NCI-H187 (cell line): ENCODE measurements at places on chromosomes 6 and 20.

- no peak for DNase-seq
These were observed 166.0 kb upstream of the PLN start for GRCh38 chr6:118382126-118382525.

DNA sequence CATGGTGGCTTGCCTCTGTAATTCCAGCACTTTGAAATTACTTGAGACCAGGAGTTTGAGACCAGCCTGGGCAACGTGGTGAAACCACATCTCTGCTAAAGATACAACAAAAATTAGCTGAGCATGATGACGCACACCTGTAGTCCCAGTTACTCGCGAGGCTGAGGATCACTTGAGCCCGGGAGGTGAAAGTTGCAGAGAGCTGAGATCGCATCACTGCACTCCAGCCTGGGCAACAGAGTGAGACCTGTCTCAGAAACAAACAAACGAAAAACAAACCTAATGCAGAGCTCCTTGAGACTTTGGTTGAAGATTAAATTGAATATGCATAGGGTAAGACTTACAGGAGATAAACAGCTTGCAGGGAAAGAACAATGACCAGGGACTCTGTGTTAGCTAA lies 80.8 kb downstream of the SCAF8 start:
- DNase-seq = no peak

DNA sequence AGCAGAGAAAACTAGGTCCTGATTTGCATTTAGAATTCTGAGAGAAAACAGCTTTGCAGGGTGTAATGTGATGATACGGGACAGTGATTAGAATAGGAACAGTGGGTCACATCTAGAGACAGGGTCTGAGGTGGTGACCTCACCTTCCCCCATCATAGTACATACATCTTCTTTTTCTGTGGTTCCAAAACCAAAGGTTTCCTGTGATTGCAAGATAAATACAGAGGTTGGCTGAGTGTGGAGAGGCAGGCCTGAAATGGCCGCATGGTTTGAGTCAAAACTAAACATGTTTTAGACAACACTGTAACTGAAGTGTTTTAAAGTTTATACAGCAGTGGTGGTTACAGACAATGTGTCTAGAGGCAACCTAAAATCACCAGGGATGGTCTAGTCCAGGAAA lies 10.4 kb upstream of the NT5DC1 start:
- no peak for DNase-seq

DNA sequence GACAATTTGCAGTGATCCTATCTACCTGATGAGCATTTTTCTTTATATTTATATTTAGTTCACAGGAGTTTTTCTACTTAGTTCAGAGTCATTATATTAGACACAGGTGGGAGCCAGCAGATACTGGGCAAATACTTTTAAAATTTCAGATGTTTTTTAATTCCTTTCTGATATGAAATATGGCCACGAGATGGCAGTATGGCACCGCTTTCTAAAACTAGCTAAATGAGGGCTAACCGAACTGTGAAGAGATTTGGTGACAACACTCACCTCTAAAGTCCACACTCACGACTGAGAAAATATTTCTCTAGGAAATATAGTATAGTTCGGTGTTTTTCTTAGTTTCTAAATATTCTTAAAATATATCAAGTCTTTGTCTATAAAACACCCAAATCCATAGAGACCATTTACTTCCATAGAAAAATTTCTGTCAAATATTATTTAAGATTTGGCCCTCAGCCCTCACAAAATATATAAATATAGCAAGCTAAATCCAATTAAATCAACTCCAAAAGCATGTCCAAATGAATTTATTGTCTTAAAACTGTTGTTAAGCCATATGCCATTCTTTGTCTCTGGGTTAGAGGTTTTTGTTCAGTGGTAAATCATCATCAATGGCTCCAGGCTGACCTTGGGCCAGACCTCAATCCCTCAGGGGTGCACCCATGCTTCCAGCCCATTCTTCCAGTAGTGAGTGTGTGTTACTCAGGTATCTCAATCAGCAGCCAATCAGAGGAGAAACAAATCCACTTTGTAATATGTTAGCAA lies 63.6 kb downstream of the HUS1B start:
- DNase-seq = peak; percentile 24

GRCh38 chr6:125983246-125983945 lies 2.9 kb upstream of the TRMT11 start:
- DNase-seq = no peak

DNA sequence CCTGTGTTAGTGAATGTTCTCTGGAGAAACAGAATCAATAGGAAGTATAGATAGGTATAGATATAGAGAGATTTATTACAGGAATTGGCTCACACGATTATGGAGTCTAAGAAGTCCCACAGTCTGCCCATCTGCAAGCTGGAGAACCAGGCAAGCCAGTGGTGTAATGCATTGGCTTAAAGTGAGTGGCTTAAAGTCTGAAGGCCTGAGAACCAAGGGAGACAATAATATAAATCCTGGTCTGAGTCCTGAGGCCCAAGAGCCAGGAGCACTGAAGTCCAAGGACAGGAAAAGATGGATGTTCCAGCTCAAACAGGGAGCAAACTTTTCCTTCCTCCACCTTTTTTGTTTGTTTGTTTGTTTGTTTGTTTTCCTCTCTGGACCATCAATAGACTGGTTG lies 131.2 kb upstream of the LRFN2 start:
- DNase-seq = no peak

GRCh38 chr6:68046756-68047155 lies 588.3 kb upstream of the ADGRB3 start:
- DNase-seq = no peak

- DNase-seq = no peak
These were observed 158.2 kb upstream of the ZFP64 start for GRCh38 chr20:52349806-52350205.

- no peak for DNase-seq
These were observed 514.5 kb downstream of the PREX1 start for GRCh38 chr20:48313324-48313723.

GRCh38 chr20:63951398-63952209 lies 4.6 kb downstream of the UCKL1 start:
- DNase-seq = no peak

- DNase-seq = no peak
These were observed 3.7 kb downstream of the KCNK17 start for GRCh38 chr6:39310542-39310941.

GRCh38 chr6:99498421-99498820 lies 16.8 kb downstream of the USP45 start:
- no peak for DNase-seq

DNA sequence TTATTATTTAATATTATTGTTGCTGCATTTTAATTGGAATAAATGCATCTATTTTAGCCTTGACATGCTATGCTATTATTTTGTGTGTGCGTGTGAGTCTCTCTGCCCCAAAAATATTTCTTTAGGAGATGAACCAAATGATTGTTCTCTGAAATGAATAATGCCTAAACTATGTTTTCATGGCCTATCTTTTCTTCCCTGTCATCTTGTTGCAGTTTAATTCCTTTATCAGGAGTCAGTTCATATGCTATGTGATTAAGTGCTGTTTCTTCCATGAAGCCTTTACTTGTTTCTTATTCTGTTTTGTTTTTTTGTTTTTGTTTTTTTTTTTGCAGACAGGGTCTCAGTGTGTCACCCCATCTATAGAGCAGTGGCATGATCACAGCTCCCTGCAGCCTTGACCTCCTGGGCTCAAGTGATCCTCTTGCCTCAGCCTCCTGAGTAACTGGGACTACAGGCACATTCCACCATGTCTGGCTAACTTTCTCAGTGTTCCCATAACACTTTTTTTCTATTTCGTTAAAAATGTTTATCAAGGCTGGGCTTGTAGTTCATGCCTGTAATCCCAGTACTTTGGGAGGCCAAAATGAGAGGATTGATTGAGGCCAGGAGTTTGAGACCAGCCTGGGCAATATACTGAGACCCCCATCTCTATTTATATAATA lies 25.7 kb downstream of the TPX2 start:
- DNase-seq = no peak

DNA sequence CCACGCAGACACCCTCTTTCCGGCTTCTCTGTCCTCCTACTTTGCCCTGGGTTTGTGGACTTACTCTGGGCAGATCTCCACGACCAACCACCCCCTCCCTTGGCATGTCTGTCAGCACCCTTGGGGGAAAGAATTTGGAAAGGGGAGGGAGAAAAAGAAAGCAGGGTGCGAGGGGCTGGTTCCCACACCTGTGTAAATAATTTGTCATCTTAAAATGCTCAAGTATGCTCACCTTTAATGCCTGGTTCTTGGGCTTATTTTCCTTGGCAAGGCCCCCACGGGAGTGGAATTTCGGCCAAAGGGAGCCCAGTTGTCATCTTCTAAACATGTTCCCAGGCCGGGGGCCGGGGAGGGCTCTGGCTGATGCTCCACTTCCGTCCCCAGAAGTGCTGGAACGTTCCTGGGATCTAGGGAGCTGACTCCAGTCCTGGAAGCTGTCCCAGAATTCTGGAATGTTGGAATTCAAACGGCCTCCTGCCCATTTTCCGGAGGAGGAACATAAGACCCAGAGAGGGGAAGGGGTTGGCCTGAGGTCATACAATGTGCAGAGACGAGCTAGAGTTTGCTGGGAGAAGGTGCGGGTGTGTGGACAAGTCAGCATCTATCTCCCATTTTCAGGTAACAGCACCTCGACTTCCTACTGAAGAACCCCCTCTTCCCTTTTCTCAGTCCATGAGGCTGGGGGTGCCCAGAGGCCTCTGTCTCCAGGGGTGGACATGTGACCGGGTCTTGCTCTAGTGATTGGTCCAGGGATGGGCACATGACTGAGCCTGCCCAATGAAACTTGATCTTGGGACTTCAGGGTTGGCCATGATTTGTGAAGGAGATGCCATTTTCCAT lies 122.3 kb downstream of the CEBPB start:
- DNase-seq = no peak

DNA sequence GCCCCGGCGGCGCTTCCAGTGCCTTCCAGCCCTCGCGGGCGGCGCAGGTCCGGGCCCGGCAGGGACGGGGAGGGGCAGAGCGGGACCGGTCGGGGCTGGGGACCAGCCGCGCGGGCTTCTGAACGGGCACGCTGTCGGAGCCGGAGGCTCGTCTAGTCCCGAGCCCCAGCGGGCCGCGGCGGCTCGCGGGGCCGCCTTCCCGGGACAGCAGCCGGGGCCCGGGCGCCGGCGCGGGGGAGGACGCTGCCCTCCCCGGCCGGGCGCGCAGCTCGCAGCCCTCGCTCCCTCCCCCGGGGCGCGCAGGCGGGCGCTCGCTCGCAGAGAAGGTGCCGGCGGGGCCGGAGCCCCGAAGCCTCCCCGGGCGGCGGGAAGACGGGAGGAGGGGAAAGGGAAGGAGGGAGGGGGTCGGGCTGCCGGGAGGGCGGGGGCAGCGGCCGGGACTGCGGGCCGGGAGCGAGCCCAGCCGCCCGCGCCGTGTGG lies 696 bp upstream of the SIRPA start:
- DNase-seq = no peak

- DNase-seq = no peak
These were observed 38.5 kb upstream of the PXDC1 start for GRCh38 chr6:3789896-3790558.

- no peak for DNase-seq
These were observed 97.4 kb downstream of the BANF2 start for GRCh38 chr20:17797161-17797560.

DNA sequence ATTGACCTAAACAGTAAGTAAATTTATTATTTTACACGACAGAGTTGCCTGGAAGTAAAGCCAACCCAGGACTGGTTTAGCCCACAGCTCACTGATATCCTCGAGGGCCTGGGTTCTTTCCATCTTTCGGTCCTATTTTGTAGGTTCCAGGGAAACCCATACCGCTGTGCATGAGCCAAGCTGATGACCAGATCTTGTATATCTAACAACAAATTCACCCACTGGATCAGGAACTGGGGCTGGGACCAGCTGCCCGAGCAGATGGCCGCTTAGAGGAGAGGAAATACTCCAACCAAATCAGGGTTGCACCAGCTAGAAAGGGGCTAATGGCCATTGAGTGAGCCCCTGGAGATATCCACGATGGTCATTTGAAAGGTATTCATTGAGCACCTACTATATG lies 139.2 kb downstream of the BACH2 start:
- DNase-seq = no peak

DNA sequence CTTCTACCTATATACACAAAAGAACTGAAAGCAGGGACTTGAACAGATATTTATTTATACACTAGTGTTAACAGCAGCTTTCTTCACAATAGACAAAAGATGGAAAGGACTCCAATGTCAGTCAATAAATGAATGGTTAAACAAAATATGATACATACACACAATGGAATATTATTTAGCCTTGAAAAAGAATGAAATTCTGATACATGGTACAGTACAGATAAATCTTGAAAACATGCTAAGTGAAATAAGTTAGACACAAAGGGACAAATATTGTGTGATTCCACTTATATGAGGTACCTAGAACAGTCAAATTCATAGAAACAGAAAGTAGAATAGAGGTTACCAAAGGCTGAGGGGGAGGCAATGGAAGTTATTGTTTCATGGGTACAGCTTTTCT lies 79.8 kb upstream of the ADTRP start:
- DNase-seq = no peak

DNA sequence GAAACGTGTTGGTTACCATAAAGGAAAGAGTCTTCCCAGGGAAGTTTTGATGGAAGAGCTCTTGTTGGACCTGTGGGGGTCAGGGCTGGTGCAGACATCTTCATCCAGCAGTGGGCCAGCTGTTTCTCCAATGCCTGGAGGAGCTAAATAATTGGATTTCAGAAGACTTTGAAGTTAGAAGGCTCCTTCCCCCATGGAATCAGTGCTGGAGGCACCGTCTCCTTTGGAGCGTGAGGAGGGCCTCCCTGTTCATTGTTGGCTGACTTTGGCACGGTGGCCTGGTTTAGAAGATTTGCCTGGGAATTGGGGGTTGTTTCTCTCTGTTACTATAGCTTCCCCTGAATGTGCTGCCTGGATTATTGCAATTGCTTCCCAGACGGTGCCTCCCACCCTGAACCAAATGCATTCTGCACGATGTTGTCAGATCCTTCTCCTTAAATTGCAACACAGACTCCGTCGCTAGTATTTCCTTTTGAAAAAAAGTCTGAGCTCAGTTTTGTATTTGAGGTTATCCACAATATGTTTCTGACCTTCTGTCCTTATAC lies 27.7 kb upstream of the KCNG1 start:
- DNase-seq = no peak

DNA sequence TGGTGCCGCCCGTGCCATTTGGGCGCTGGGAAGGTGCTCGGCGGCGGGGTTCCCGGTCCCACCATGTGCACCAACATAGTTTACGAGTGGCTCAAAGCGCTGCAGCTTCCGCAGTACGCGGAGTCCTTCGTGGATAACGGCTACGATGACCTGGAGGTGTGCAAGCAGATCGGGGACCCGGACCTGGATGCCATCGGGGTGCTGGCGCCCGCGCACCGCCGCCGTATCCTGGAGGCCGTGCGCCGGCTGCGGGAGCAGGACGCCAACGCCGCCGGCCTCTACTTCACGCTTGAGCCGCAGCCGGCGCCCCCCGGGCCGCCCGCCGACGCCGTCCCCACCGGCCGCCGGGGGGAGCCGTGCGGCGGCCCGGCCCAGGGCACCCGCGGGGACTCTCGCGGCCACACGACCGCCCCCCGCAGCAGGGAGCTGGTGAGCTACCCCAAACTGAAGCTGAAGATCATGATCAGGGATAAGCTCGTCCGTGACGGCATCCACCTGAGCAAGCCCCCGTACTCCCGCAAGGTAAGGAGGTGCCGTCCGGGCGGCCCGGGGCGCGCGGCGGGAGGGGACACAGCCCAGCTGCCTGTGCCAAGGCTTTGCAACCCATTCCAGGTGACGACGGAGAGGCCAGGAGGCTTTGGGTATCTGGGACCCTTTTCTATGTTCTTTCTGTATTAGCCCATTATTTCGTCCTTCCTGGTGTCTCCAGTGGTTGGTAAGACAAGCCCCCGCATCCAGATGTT lies 547 bp downstream of the SAMD5 start:
- no peak for DNase-seq

- no peak for DNase-seq
These were observed 40.6 kb upstream of the ECHDC1 start for GRCh38 chr6:127383988-127384387.
